ENCODE measurements at places on chromosomes 12 and 14.

- no peak for DNase-seq
Observed at GRCh38 chr14:97571866-97572555, 774.8 kb downstream of the VRK1 start.

DNA sequence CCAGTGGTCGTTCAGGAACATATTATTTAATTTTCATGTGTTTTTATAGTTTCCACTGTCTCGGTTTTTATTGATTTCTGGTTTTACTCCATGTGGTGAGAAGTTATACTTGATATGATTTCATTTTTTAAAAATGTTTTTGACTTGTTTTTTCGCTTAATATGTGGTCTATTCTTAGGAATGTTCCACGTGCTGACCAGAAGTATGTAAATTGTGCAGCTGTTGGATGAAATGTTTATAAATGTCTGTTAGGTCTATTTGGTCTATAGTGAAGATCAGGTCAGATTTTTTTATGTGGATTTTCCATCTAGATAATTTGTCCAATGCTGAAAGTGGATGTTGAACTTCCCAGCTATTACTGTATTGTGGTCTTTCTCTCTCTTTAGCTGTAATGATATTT, 433.8 kb upstream of the MIS18BP1 start:
- no peak for DNase-seq

DNA sequence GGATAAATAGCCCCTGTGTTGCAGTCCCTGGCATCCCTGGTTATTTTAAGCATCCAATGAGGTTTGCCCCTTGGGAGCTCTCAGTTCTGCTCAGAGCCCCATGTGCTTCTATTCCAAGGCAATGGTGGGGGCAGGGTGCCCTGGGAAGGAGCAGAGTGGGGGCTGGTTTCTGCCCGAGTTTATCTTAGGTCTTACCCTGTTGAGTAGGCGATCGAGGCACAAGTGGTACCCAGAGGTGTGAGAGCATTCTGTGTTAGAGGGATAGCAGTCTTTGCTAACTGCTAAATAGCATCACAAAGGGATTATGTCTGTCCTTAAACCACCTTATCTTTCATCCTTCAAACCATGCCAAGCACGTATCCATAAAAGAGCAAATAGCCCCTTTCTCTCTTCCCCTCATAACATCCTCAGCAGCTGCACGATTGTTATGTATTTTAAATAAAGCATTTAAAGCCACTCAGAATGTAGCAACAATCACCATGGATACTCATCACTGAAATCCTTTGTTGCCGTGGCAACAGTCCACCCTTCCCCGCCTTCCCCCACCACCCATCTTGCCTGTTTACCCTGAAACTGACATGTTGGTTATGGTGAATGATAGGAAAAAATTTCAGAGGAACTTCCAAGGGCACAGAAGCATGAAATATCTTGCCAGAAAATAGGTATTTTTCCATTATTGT, 139.3 kb downstream of the PTPN11 start:
- no peak for DNase-seq

DNA sequence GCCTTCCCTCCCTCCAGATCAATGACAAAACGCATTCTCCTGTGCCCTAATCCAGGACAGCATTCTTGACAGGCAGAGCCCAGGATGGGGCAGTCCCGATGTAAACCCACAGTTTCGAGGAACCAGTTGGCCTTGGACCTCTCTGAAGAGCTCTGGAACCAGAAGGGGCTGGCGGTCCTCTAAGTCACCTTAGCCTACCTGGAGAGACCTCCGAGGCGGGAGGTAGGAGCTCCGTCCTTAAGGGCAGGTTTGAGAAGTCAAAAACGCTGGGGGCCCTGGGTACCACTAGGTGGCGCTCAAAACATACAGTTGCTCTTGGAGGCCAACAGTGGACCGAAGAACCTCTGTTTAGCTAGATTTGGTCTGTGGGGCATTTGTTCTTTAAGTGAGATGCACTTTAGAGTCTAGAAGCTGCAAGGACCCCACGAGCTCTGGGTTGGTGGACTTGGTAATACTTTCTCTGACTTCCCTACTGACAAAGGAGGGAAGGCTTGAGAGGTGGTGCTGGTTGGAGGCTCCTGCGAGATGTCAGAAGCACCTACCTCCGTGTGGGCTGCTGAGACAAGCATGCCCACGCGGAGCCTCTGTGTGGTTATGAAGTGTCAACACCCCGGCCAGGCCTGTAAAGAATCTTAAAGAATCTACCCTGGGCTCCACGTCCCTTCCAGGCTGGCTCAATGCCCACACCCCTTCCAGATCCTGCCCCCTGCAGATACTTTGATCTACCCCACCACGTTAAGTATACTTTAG, 74.8 kb upstream of the CHST11 start:
- DNase-seq: peak; percentile 58

DNA sequence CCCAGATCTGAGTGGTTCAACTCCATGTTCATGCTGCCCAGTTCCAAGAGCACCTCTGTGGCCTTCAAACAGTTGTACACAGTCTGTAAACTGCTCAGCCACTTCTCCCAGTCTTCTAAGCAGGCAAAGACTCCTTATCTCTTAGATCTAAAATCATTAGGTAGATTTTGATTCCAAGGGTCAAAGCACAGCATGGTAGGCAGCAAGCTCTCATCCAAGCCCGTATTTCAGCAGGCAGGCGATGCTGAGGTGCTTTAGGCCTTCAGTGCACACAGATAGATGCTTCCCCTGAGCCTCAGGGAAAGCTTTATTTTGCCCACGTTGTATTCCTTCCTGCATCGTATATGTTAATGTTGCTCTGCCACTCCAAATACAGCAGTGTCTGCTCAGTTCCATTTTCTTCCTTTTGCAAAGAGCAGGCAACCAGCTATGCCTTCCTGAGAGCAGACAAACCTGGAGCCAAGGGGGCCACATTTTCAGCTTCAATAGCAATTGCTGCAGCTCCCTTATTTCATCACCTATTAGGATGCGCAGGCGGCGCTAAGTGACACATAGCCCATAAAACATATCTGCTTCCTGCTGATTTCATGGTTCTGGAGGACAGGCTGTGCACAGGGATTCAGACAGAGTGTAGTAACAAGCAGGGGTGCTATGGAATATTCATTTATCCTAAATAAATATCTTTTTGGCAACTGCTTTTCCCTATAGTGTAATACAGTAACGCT, 67.5 kb downstream of the ETV6 start:
- DNase-seq: no peak

- no peak for DNase-seq
Observed at GRCh38 chr12:4308334-4308950, 12.6 kb upstream of the TIGAR start.

GRCh38 chr12:3931206-3931605, 58.0 kb upstream of the PARP11 start:
- no peak for DNase-seq

DNA sequence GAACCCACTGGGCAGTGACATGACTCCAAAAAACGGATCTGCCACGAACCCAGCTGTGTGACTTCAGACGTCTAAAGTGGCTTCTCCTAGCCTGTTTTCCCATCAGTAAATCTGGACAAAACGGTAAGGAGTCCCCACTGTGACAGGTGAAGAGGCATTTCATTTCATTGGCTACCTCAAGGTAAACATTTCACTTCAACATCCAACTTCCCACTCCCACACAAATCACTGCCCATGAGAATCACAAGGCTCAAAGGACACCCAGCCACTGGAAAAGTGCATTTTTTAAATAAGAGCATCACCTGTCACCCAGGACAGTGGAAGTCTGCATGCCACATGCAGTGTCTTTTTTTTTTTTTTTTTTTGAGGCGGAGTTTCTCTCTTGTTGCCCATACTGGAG, 27.9 kb downstream of the HSP90AA1 start:
- DNase-seq: no peak

DNA sequence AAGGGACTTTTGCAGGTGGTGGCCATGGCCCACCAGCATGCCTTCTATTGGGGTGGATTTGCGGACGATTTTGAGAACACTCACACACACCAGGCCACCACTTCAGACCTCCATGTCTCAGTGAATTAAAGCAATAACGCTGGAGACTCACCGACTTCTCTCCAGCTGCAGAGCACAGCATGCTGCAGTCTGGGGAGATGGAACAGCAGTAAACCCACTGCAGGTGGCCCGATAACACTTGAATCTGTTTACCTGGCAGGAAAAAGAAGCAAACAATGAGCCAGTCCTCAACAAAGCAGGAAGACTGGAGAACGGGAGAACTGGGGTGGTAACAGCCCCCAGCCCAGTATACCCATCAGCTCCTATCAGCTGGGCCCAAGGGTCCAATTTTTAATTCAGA, 21.6 kb downstream of the RFC5 start:
- DNase-seq: no peak

DNA sequence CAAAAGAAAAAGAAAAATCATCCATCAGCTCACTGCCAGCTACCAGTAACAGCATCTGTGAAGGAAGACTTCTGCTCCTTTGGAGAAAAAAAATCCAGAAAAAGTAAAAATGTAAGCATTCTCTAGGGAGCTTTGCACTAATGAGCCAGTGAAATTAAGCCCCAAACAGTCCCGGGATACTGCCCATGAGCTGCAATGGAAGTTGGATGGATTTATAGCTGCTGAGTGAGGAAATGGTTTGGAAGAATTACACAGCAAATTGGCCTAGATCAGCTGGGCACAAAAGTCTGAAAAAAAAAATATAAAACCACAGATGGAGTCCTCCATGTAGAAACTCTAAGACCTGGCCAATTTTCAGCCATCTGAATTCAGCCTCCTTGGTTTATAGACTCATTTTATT, 462.9 kb upstream of the USP15 start:
- no peak for DNase-seq

DNA sequence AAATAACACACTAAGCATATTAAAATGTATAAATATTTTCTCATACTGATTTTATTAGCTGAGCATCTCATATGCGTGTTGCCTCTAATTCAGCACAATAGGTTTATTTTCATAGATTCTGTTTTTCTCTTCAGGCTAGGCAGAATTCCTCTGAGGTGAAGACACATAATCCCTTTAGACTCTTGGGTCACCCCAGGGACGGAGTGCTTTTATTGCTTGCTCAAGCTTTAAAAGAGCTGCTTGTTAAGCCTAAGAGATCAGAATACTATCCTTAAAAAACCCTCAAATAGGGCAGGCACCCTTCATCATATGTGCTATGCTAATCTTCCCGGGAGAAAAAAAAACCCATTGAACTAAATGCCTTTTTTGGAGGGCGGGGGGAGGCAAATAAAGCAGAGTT, 390.1 kb downstream of the KCNH5 start:
- DNase-seq: no peak

DNA sequence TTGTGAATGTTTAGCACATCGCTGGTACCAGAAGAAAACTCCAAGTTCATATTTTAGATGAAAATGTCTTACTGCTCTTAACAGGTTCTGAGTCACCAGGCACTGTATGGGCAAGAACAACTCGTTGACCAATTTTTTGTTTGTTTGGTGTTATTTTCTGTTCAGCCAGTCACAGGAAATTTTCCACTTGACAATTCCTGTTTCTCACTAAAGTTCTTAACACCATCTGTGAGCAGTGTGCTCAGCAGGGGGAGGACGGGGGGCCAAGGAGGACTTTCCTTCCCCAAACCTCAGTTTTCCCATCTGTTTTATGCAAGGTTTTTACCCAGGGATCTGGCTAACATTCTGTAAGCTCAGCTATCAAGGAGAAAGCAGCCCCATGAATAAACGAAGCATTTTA, 3.0 kb downstream of the NUAK1 start:
- DNase-seq: no peak

- no peak for DNase-seq
Observed at GRCh38 chr12:78146365-78146772, 315.7 kb downstream of the NAV3 start.

- DNase-seq: no peak
Observed at GRCh38 chr14:103243764-103244737, 90.0 kb upstream of the EIF5 start.

GRCh38 chr12:50507930-50508329, 3.1 kb downstream of the DIP2B start:
- DNase-seq: no peak

- DNase-seq: no peak
Observed at GRCh38 chr12:92556141-92556540, 146.6 kb upstream of the PLEKHG7 start.

- no peak for DNase-seq
Observed at GRCh38 chr14:31442284-31442683, 15.0 kb downstream of the DTD2 start.

DNA sequence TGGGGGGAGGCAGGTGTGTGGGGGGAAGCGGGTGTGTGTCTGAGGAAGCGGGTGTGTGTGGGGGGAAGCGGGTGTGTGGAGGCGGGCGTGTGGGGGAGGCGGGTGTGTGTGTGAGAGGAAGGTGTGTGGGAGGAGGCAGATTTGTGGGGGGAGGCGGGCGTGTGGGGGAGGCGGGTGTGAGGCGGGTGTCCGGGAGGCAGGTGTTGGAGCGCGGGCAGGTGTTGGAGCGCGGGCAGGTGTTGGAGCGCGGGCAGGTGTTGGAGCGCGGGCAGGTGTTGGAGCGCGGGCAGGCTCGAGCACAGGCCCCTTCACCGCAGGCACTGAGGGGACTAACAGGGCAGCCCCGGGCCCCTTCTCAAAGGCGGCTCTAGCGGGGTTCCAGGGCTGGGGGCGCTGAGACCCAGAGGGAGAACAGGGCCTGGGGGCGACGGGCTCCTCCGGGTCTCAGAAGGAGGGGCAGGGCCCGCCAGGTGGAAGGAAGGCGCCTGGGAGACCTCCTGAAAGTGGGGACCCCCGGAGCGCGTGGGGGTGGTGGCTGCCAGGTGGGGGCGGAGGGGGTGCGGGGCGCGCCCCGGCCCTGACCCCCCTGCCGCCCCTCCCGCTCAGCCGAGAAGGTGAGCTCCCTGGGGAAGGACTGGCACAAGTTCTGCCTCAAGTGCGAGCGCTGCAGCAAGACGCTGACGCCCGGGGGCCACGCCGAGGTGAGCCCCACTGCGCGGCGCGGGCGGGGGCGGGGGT, 3.2 kb downstream of the CRIP2 start:
- DNase-seq: no peak

GRCh38 chr12:110661337-110661972, 27.5 kb downstream of the HVCN1 start:
- DNase-seq: no peak

DNA sequence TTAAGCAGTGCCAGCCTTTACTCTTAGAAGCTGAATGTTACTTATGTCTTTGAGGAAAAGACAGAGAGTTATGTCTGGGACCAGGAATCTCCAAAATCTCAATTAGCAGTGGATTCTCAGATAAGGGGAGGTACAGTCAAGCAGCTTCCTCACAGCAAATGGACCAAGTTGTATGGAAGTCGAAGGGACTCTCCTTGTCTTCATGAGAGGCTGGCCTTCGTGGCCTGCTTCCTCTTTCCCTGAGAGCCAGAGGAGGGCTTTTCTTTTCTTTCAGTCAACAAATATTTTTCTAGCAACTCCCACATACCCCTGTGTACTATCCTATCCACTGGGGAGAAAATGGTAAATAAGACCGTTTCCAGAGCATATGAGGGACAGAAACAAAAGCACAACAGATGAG, 6.6 kb upstream of the WNT5B start:
- no peak for DNase-seq

- no peak for DNase-seq
Observed at GRCh38 chr12:46900734-46901463, 75.1 kb upstream of the SLC38A4 start.

Data from anterior cingulate cortex (tissue), 58 donors.